ENCODE measurements at places on chromosomes 7 and 10. TPM values are rescaled to one million over a fixed set of nuclear protein-coding genes. Genes with fewer than 3 reads are reported as not detected.

GRCh38 chr10:104479906-104480593 is 126.4 kb downstream of the CFAP58 start:
- no peak for DNase-seq
- H3K4me1 ChIP-seq = peaks cover 7% of the 10 kb centered on the region
- no peaks in the 10 kb centered on the region for H3K36me3 ChIP-seq
- H3K4me3 ChIP-seq = no peak overlapping the region
- no peak overlapping the region for H3K27ac ChIP-seq

DNA sequence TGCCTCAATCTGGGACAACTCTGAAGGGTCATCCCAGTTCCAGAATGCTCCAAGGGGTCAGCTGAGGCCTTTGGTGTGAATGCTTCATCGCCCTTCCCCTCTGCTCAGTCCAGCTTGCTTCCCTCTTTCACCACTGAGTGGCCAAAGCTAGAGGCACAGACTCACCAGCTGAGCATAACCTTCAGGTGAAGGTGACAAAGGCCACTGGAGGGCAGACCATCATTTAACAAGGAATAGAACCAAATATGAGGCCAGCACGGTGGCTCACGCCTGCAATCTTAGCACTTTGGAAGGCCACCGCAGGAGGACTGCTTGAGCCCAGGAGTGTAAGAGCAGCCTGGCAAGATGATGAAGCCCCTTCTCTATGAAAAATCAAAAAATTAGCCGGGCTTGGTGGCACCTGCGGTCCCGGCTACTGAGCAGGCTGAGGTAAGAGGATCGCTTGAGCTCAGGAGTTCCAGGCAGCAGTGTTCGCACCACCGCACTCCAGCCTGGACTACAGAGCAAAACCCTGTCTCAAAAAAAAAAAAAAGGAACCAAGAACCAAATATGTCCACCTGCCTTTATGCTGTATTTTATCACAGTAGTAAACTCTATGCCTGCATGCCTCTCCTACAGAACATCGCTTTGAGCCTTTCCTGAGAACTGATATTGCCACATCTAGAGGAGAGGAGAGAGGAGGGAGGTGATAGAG is 13.4 kb downstream of the PRKAG2 start:
- peaks cover 11% of the 10 kb centered on the region for H3K4me1 ChIP-seq
- no peak overlapping the region for H3K27ac ChIP-seq
- DNase-seq = no peak

GRCh38 chr7:99628471-99629465 is 12.0 kb downstream of the ZSCAN25 start:
- peaks cover 77% of the 10 kb centered on the region for H3K4me1 ChIP-seq
- H3K36me3 ChIP-seq = peaks cover 59% of the 10 kb centered on the region
- DNase-seq = no peak

GRCh38 chr7:26305090-26305868 is 13.6 kb downstream of the SNX10 start:
- no peak for DNase-seq
- H3K4me3 ChIP-seq = no peak overlapping the region
- peak overlapping the region; percentile 46 for H3K27ac ChIP-seq
- no peaks in the 10 kb centered on the region for H3K27me3 ChIP-seq

DNA sequence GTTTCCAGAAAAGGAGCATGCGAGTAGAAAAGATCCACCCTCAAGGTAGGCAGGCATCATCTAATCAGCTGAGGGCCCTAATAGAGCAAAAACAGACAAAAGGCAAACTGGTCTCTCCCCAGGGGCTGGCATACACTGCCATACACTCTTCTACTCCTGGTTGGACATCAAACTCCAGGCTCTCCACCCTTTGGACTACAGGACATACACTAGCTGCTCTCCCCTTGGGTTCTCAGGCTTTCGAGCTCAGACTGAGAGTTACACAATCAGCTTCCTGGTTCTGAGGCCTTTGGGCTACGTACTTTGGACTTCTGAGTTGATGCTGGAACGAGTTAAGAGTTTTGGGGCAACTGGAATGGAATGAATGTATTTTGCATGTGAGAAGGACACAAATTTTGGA is 50.9 kb upstream of the TM9SF3 start:
- no peak overlapping the region for H3K27ac ChIP-seq
- no peaks in the 10 kb centered on the region for H3K27me3 ChIP-seq
- no peak for DNase-seq

DNA sequence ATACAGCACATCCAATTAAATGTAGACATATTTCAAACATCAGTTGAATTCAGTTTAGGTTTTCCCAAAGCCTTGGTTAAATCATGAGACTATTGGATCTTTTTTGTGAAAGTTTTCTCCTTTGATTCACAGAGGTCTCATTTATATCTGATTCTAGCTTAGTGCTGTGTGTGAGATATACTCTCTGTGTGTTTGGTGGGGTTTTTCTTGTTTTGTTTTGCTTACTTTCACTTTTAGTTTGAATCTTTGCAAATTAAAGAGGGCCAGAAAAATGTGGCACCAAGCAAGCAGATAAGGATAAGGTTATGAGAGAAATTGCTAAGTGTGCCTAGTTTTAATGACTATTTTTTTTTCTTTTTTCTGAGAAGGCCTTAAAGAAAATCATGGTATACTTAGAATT is 12.6 kb upstream of the OR6B1 start:
- H3K36me3 ChIP-seq = peaks cover 6% of the 10 kb centered on the region
- no peak for DNase-seq
- H3K27ac ChIP-seq = no peak overlapping the region
- peaks cover 11% of the 10 kb centered on the region for H3K4me1 ChIP-seq
- peak overlapping the region; percentile 16 for H3K4me3 ChIP-seq

The KCNMA1 gene
- not detected for total RNA-seq

The AKR1B15 gene
- total RNA-seq = not detected

The METTL2B gene
- 59.8 TPM for total RNA-seq

The OR13A1 gene
- total RNA-seq = not detected

The AKR1C3 gene
- total RNA-seq = 0.50 TPM

The EPHA1 gene
- total RNA-seq = 2.3 TPM

The IPMK gene
- 10.3 TPM for total RNA-seq

The ACBD7 gene
- total RNA-seq = 1.3 TPM

Data from activated naive CD8-positive, alpha-beta T cell treated with anti-CD3 and anti-CD28 coated beads for 36 hours (primary cell).